ENCODE measurements at places on chromosomes 7 and 10. TPM values are rescaled to one million over a fixed set of nuclear protein-coding genes. Genes with fewer than 3 reads are reported as not detected.

Gene ZNF138
- total RNA-seq: 13.1 TPM

Gene TMEM176A
- 4.2 TPM for total RNA-seq

GRCh38 chr7:135327458-135327857 is 93.8 kb downstream of the STRA8 start:
- no peak for DNase-seq
- H3K4me3 ChIP-seq: no peak overlapping the region
- H3K4me1 ChIP-seq: no peaks in the 10 kb centered on the region
- no peaks in the 10 kb centered on the region for H3K36me3 ChIP-seq
- H3K27me3 ChIP-seq: no peaks in the 10 kb centered on the region
- no peak overlapping the region for H3K27ac ChIP-seq

- H3K4me3 ChIP-seq: no peak overlapping the region
- no peaks in the 10 kb centered on the region for H3K27me3 ChIP-seq
- H3K27ac ChIP-seq: no peak overlapping the region
- DNase-seq: no peak
- H3K36me3 ChIP-seq: no peaks in the 10 kb centered on the region
- no peaks in the 10 kb centered on the region for H3K4me1 ChIP-seq
Observed at GRCh38 chr10:113221756-113222168, 271.7 kb downstream of the TCF7L2 start.

GRCh38 chr7:1225441-1226185 is 7.1 kb upstream of the UNCX start:
- no peak overlapping the region for H3K27ac ChIP-seq
- no peaks in the 10 kb centered on the region for H3K4me1 ChIP-seq
- DNase-seq: no peak
- no peaks in the 10 kb centered on the region for H3K36me3 ChIP-seq
- no peak overlapping the region for H3K4me3 ChIP-seq

DNA sequence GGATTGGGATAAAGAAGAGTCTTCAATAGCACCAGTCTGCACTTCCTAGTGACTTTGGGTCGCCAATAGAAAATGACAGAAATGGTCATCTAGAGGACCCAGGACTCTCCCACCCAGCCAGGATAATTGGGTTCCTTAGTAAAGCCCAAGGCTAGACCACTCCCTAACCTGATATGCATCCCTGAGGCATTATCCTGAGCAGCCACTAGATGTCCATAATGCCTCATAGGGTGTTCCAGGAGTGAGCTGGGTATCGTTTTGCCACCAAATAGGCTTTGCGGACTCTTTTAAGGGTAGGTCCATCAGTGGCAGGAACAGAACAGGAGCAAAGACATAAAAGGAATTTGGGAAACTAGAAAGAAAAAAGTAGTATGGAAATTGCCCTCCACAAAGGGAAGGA is 4.5 kb upstream of the LRRC4 start:
- DNase-seq: no peak
- H3K4me1 ChIP-seq: peaks cover 4% of the 10 kb centered on the region
- no peaks in the 10 kb centered on the region for H3K27me3 ChIP-seq
- H3K27ac ChIP-seq: no peak overlapping the region

GRCh38 chr7:95960706-95961244 is 188.4 kb downstream of the DYNC1I1 start:
- H3K36me3 ChIP-seq: no peaks in the 10 kb centered on the region
- no peak overlapping the region for H3K4me3 ChIP-seq
- no peak for DNase-seq
- H3K27me3 ChIP-seq: no peaks in the 10 kb centered on the region
- no peak overlapping the region for H3K27ac ChIP-seq

- no peaks in the 10 kb centered on the region for H3K27me3 ChIP-seq
- no peak overlapping the region for H3K4me3 ChIP-seq
- no peaks in the 10 kb centered on the region for H3K36me3 ChIP-seq
- no peak overlapping the region for H3K27ac ChIP-seq
- no peaks in the 10 kb centered on the region for H3K4me1 ChIP-seq
Observed at GRCh38 chr7:114631249-114631822, 216.7 kb downstream of the FOXP2 start.

DNA sequence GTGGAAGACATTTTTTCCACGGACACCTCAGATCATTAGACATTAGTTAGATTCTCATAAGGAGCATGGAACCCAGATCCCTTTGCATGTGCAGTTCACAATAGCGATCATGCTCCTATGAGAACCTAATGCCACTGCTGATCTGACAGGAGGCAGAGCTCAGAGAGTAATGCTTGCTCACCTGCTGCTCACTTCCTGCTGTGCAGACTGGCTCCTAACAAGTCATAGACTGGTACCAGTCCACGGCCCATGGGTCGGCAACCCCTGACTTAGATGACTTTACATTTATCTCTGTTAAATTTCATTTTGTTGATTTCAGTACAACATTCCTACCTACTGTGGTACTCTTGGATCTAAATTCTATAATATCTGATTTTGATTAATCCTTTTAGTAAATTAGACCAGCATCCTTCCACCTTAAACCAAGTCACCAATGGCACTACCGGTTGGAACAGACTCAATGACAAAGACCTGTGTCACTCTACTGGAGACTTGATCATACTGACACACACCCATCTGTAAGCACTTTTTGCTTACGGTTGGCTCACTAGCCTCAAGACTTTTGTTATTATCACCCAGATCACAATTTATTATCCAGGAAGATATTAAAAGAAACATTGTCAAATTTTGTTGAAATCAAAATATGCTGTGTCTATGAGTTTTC is 8.0 kb upstream of the CCDC71L start:
- no peaks in the 10 kb centered on the region for H3K27me3 ChIP-seq
- no peaks in the 10 kb centered on the region for H3K4me1 ChIP-seq
- DNase-seq: no peak
- no peak overlapping the region for H3K27ac ChIP-seq

Gene PILRA
- total RNA-seq: 12.0 TPM

DNA sequence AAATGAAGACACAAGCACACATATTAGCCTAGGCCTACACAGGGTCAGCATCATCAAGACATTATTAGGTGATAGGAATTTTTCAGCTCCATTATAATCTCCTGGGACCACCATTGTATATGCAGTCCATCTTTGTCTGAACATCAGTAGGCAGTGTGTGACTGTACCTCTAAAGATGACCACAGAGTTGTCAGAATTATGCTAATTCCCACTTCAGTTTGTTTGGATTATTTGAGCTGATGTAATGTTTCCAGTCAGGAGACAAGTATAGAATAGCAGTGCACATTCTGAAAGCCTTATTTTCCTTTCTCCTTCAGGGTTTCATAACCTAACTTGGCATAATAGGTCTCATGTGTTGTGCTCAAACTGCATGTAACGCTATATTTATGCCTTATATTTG is 306.4 kb downstream of the NXPH1 start:
- H3K36me3 ChIP-seq: no peaks in the 10 kb centered on the region
- H3K4me3 ChIP-seq: no peak overlapping the region
- no peaks in the 10 kb centered on the region for H3K27me3 ChIP-seq
- DNase-seq: no peak

Gene SLC18A3
- total RNA-seq: not detected

DNA sequence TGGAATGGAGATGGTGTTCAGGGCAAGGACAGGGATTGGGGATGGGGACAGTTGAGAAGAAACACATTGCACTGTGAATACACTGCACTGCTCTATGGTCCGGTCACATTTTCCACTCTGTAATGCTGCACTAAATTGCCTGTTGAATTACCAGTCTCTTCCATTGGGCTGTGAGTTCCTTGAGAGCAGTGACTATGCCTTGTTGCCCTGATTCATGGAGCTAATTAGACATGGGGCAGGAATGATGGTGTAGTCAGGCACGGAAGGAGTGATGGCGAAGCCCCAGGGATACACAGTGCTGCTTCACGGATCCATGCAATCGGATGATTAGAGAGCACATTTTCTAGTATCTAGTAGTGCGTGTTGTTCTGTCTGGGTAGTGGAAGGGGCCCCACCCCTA is 25.4 kb upstream of the GPAM start:
- no peak overlapping the region for H3K27ac ChIP-seq
- H3K36me3 ChIP-seq: no peaks in the 10 kb centered on the region
- no peak for DNase-seq
- H3K4me3 ChIP-seq: no peak overlapping the region
- no peaks in the 10 kb centered on the region for H3K27me3 ChIP-seq

Gene MMRN2
- 19.1 TPM for total RNA-seq

GRCh38 chr10:44234483-44234875 is 150.4 kb downstream of the CXCL12 start:
- H3K36me3 ChIP-seq: no peaks in the 10 kb centered on the region
- H3K4me1 ChIP-seq: no peaks in the 10 kb centered on the region
- H3K27me3 ChIP-seq: no peaks in the 10 kb centered on the region
- DNase-seq: no peak

DNA sequence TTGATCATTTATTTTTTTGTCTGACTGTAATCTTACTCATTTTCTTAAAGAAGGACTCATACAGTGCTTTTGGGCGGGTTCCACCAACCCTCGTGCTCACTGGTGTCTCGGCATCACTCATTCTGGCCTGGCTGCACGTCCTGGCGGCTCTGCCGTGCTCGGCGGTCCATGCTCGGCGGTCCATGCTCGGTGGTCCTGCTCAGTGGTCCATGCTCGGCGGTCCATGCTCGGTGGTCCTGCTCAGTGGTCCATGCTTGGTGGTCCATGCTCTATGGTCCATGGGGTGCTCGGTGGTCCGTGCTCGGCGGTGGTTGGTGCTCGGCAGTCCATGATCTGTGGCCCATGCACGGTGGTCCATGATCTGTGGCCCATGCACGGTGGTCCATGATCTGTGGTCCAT is 72.5 kb downstream of the WDR37 start:
- H3K4me3 ChIP-seq: no peak overlapping the region
- peaks cover 2% of the 10 kb centered on the region for H3K36me3 ChIP-seq
- no peaks in the 10 kb centered on the region for H3K4me1 ChIP-seq
- H3K27me3 ChIP-seq: no peaks in the 10 kb centered on the region
- no peak for DNase-seq
- no peak overlapping the region for H3K27ac ChIP-seq

Gene COL13A1
- 1.5 TPM for total RNA-seq

- DNase-seq: no peak
- H3K4me3 ChIP-seq: no peak overlapping the region
- no peak overlapping the region for H3K27ac ChIP-seq
Observed at GRCh38 chr10:3152566-3152935, 20.0 kb downstream of the PITRM1 start.

Gene C10orf62
- 108 TPM for total RNA-seq

Gene MRPL43
- total RNA-seq: 123 TPM

GRCh38 chr10:105468759-105469158 is 827.7 kb downstream of the SORCS3 start:
- H3K4me1 ChIP-seq: no peaks in the 10 kb centered on the region
- no peaks in the 10 kb centered on the region for H3K36me3 ChIP-seq
- no peaks in the 10 kb centered on the region for H3K27me3 ChIP-seq
- H3K4me3 ChIP-seq: no peak overlapping the region
- H3K27ac ChIP-seq: no peak overlapping the region
- DNase-seq: no peak

- H3K4me3 ChIP-seq: no peak overlapping the region
- no peaks in the 10 kb centered on the region for H3K4me1 ChIP-seq
- no peak overlapping the region for H3K27ac ChIP-seq
- DNase-seq: no peak
- H3K36me3 ChIP-seq: no peaks in the 10 kb centered on the region
Observed at GRCh38 chr7:44280636-44280992, 44.8 kb downstream of the CAMK2B start.

- H3K4me1 ChIP-seq: no peaks in the 10 kb centered on the region
- H3K27ac ChIP-seq: no peak overlapping the region
- no peak for DNase-seq
- H3K27me3 ChIP-seq: no peaks in the 10 kb centered on the region
- no peaks in the 10 kb centered on the region for H3K36me3 ChIP-seq
- no peak overlapping the region for H3K4me3 ChIP-seq
Observed at GRCh38 chr7:46652317-46652716, 731.2 kb upstream of the IGFBP3 start.

Gene ADRB1
- total RNA-seq: 0.55 TPM

Gene PLXDC2
- total RNA-seq: 81.7 TPM

- H3K36me3 ChIP-seq: no peaks in the 10 kb centered on the region
- peaks cover 14% of the 10 kb centered on the region for H3K4me1 ChIP-seq
- H3K27ac ChIP-seq: no peak overlapping the region
- no peaks in the 10 kb centered on the region for H3K27me3 ChIP-seq
- H3K4me3 ChIP-seq: no peak overlapping the region
Observed at GRCh38 chr7:111801277-111801676, 239.0 kb upstream of the IMMP2L start.
